ENCODE measurements at places on chromosomes 5 and 9.

DNA sequence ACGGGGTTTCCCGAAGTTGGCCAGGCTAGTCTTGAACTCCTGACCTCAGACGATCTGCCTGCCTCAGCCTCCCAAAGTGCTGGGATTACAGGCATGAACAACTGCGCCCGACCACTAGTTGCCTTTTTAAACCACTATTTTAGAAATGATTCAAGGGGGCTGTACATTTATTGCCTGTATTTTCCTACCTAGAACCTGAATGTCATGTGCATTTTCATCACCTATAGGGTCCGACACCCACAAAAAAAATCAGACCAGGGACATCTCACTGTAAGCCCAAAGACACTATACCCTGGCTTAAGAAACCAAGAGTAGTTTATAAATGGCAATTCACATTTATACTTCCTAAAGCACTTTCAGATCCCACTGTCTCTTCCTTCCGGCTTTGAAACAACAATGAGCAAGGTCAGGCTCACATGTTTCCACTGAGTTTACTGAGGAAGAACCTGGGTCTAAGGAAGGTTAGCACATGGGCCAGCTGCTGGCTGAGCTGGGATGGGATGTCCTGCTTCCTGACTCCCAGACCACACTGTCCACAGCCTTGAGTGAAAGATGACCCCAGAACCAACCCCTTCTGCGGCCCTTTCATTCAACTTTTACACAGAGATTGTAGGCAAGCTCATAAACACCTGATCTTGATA lies 87.3 kb downstream of the SERINC5 start:
- DNase-seq, result no peak

DNA sequence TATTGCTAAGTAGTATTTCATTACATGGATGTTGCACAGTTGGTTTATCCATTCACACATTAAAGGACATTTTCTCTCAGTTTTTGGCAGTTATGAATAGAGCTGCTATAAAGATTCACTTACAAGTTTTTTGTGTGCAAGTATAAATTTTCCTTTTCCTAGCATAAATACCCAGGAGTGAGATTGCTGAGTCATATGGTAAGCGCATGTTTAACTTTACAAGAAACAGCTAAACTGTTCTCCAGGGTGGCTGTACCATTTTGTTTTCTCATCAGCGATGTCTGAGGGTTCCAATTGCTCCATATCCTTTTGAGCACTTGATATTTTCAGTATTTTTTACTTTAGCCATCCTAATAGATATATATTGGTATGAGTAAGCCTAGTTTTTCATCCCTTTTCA lies 16.4 kb upstream of the ABCA1 start:
- no peak for DNase-seq

- DNase-seq, result no peak
These were observed 454.8 kb downstream of the CSNK1G3 start for GRCh38 chr5:123966781-123967180.

- no peak for DNase-seq
These were observed 3.7 kb upstream of the SLC9A3 start for GRCh38 chr5:527646-528628.

GRCh38 chr9:130794923-130795495 lies 40.0 kb upstream of the ABL1 start:
- no peak for DNase-seq

All from activated CD4-positive, CD25-positive, alpha-beta regulatory T cell treated with anti-CD3 and anti-CD28 coated beads, Interleukin-2, amount 50 U/mL, for 16 hours (primary cell).